ENCODE measurements at places on chromosomes 2 and 18. TPM values are rescaled to one million over a fixed set of nuclear protein-coding genes. Genes with fewer than 3 reads are reported as not detected.

The IL1RL1 gene
- 65.8 TPM for total RNA-seq

The TXNDC2 gene
- total RNA-seq = under 0.01 TPM

The HDLBP gene
- 768 TPM for total RNA-seq

The UGT1A8 gene
- total RNA-seq = under 0.01 TPM

The GRB14 gene
- total RNA-seq = 1.8 TPM

The RAB31 gene
- total RNA-seq = 47.7 TPM

The KYNU gene
- total RNA-seq = 31.4 TPM

The RAX gene
- total RNA-seq = not detected

The UCN gene
- total RNA-seq = 0.51 TPM

The HNRNPA3 gene
- 34.3 TPM for total RNA-seq

The DDX18 gene
- total RNA-seq = 50.6 TPM

The MC5R gene
- not detected for total RNA-seq
